ENCODE measurements at places on chromosomes 5 and 9.

DNA sequence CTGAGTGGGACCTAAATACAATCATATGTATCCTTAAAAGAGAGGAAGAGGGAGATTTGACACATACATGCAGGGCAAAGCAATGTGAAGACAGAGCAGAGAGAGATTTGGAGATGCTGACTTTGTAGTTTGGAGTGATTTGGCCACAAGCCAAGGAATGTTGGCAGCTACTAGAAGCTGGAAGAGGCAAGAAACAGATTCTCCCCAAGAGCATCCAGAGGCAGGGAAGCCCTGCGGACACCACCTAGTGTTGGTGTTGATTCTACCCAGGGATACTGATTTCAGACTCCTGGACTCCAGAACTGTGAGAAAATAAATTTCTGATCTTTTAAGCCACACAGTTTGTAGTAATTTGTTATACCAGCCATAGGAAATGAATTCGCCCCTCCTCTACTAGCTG lies 64.9 kb upstream of the OSMR start:
- no peak for DNase-seq

- no peak for DNase-seq
These were observed 287.2 kb downstream of the CTNND2 start for GRCh38 chr5:11617080-11617479.

- DNase-seq, result no peak
These were observed 33.9 kb downstream of the OLFML2A start for GRCh38 chr9:124810663-124811355.

- no peak for DNase-seq
These were observed 9.6 kb downstream of the CSF2 start for GRCh38 chr5:132083071-132083678.

DNA sequence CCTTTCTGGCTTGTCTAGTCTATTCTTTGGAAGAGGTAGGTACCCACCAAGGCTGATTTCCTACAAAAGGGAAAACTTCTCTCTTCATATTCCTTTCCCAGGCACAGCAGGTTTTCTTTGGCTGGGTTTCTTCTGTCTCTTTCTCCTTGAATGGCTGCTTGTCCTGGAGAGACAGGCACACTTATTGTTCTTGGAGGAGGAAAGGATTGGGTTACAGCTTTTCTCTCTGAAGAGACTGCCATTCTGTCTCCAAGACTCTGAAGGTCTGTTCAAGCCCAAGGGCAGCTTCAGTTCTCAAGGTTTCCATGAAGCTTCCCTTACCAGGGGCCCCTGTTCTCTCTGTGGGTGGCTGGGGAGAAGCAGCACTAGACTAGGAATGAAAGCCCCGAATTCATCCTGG lies 33.9 kb downstream of the ACTBL2 start:
- DNase-seq, result no peak

DNA sequence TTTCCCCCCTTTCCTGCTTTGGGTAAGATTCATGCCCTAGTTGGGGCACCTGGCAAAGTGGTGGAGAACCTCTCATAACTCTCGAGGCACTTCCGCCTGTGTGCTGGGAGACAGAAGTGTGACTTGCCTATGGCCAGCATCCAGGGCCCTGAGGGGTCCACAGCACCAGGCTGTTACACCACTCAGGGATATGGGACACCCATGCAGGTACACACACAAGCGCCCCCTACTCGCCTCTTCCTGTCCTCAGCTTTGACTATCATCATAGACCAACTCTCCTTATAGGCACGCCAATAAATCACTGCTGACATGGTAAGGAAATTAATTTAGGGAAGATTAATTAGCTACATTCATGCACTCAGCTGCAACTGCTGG lies 45.4 kb downstream of the SHB start:
- peak; percentile 47 for DNase-seq

All from NCI-H1417 (cell line).